ENCODE measurements at places on chromosomes 12 and 14. TPM values are rescaled to one million over a fixed set of nuclear protein-coding genes. Genes with fewer than 3 reads are reported as not detected.
A peak's percentile ranks its signal among the peaks of the same experiment; 100 is the strongest.

LALBA gene
- polyA plus RNA-seq, result not detected

DENR gene
- 88.6 TPM for polyA plus RNA-seq

HSPB8 gene
- polyA plus RNA-seq, result 19.3 TPM

ARL6IP4 gene
- 155 TPM for polyA plus RNA-seq

TAS2R7 gene
- polyA plus RNA-seq, result not detected

LLPH gene
- polyA plus RNA-seq, result 23.8 TPM

EPYC gene
- polyA plus RNA-seq, result not detected

TAS2R42 gene
- polyA plus RNA-seq, result not detected

MSI1 gene
- polyA plus RNA-seq, result 12.9 TPM

CLEC14A gene
- polyA plus RNA-seq, result 48.4 TPM

GRCh38 chr14:28926122-28926521, 159.5 kb downstream of the FOXG1 start:
- DNase-seq, result no peak

GRCh38 chr12:120849765-120850164, 54.4 kb downstream of the SPPL3 start:
- DNase-seq, result no peak

DNA sequence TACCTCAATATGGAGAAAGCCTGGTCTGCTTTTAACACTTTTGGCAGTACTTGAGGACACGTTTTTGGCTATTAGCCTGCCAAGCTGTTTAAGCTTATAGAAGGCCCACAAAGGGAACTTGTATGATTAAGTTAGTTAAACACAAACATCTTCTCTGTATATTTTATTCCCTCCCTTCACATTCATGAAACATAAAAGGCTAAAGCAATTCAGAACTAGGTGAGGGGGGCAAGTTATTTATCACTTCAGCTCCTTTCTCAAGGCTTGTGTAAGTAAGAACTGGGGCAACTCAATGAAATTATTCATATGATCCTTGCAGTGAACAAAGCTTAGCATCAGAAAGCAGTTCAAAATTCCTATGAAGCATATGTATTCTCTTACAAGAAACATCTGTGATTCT, 7.5 kb downstream of the PRICKLE1 start:
- no peak for DNase-seq

GRCh38 chr14:64801800-64802199, 77.9 kb downstream of the SPTB start:
- DNase-seq, result no peak

- DNase-seq, result no peak
These were observed 67.0 kb upstream of the ARHGAP5 start for GRCh38 chr14:32009976-32010581.

- DNase-seq, result no peak
These were observed 20.8 kb downstream of the KLHL28 start for GRCh38 chr14:44940944-44941343.

DNA sequence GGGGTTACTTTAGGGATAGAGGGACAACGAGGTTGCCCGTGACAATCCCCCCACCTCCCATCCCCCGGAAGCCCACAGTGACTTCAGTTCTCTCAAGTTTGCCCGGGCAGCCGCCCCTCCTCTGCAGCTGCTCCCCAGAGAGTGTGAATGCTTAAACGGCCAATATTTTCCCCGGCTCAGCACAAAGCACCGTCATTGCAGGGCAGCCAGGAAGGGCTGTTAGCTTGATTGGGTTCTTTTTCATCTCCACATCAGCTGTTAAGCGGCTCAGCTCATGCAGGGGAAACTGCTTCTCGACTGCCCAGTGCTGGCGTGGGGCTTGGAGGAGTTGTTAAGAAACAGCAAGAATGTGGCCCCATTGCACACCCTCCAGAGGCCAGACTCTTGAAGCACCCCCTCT, 120.5 kb upstream of the NCOR2 start:
- peak; percentile 64 for DNase-seq

GRCh38 chr12:125324861-125325490, 259.7 kb downstream of the AACS start:
- DNase-seq, result no peak

- DNase-seq, result no peak
These were observed 4.8 kb downstream of the LACRT start for GRCh38 chr12:54629925-54630324.

DNA sequence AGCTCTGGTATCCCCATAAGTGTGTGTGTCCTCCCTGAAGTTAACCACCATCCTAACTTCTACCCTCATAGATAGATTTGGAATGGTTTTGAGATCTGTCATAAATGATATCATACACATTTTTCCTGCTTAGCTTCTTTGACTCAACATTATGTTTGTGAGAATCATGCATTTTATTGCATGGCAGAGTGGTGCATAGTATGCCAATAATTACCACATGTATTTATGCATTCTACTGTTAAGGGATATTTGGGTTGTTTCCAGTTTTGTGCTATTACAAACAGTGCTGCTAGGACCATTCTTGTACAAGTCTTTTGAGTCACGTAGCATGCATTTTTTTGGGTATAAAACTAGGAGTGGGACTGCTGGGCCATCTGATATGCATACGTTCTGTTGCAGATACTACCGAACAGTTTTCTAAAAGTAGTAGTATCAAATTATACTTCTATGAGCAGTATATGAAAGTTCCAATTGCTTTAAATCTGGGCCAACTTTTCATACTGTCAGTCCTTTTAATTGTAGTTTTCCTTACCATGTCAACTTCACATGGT, 13.4 kb downstream of the GRIP1 start:
- DNase-seq, result no peak

GRCh38 chr14:101230161-101230850, 326.8 kb upstream of the RTL1 start:
- no peak for DNase-seq

- DNase-seq, result no peak
These were observed 98.2 kb downstream of the SNAPC1 start for GRCh38 chr14:61860294-61860918.

GRCh38 chr14:81247271-81247766, 26.6 kb upstream of the GTF2A1 start:
- no peak for DNase-seq

GRCh38 chr14:58755031-58755925, 117.5 kb downstream of the DACT1 start:
- DNase-seq, result no peak

- DNase-seq, result peak; percentile 28
These were observed 17.1 kb downstream of the TESPA1 start for GRCh38 chr12:54967461-54967860.

- no peak for DNase-seq
These were observed 3.4 kb upstream of the MIP start for GRCh38 chr12:56457817-56458216.

DNA sequence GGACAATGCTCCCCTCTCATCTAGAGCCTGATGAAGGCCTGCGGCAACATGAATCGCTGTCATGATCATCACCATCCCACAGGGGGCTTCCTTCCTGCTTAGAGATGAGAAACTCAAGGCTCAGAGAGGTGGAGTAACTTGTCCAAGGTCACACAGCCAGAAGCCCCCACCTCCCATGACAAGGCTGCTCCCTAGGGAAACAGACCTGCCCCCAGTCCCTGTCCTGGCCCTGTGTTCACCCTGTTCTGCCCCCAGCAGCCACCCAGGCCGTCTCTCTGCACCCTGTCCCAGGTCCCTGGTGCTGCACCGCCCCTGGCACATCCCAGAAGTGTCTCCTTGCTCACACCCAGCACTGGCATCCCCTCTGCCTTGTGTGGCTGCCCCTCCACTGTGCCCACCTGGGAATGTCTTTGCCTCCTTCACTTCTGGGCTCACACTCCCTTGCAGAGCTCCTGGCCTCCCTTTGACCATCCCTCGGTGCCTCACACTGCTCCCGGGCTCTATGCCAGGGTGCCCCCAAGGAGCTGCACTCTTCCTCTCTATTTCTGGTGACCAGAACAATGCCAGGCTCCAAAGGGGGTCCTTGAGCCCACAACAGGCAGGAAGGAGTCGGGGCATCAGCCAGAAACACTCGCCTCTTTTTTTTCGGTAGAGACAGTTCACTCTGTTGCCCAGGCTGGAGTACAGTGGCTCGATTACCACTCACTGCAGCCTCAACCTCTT, 70.5 kb downstream of the BCL11B start:
- DNase-seq, result no peak

DNA sequence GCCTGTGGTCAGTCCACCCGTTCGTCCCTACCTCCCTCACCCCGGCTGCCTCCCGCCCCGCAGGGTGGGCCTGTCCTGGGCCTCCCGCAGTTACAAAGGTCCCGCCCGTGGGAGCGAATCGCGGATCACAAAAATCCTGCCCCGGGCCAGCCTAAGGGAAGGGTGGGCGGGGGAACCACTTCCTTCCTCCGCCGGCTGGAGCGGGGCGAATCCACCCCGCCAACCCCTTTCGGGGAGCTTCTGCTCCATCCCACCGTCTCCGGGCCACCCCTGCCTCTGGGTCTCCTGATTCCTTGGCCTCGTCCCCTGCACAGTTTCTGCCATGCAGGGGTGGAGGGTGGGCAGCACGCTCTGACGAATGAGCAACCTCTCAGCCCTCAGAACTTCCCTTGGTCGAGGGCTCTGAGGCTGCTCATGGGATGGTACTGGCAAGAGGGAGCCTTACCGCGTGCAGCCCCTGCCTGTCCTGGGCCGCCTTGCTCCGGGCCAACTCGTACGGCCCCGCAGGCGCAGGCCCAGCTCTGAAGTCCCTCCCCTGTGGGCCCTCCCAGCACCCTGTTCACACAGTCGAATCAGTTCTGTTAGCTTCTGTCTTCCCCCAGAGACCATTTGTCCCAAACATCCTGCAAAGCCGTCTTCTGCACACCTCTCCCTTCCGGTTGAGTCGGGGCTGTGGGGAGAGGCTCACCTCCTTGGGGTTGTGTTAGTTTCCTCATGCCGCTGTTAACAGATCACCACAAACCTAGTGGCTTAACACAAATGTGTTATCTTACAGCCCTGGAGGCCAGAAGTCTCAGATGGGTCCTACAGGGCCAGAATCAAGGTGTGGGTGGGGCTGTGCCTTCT, 589 bp upstream of the HVCN1 start:
- peak; percentile 55 for DNase-seq

- DNase-seq, result no peak
These were observed 11.1 kb upstream of the CLMN start for GRCh38 chr14:95330591-95331370.

- DNase-seq, result peak; percentile 45
These were observed 624 bp downstream of the RIN3 start for GRCh38 chr14:92513966-92514843.

DNA sequence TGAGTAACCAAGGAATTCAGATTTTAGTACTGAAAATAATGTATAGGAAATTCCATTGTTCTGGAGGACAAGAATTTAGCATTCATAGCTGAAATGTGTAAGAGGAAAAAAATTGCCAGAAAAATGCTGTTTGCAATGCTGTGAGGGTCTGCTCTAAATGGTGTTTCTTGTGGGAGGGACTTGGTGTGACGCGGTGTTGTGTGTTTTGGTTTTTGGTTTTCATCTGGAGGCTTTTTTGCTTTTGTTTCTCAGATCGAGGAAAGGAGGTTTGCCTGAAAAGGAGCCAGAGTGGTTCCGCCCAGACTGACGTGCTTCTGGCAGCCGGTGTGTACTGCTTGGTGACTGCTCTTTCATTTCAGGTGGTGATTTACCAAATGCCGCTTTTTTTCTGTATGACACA, 211.8 kb upstream of the HMGA2 start:
- no peak for DNase-seq

GRCh38 chr12:75641031-75641780, 129.8 kb upstream of the KRR1 start:
- DNase-seq, result no peak

GRCh38 chr14:52153939-52154338, 85.1 kb upstream of the NID2 start:
- DNase-seq, result no peak

All from right lung (tissue), 10 donors.